Stimulated activated effector memory CD8-positive, alpha-beta T cell treated with anti-CD3 and anti-CD28 coated beads, Interleukin-12 subunit alpha, Interleukin-12 subunit beta, amount 100 ng/mL, for 72 hours (primary cell): ENCODE measurements at places on chromosomes 6 and 20.

DNA sequence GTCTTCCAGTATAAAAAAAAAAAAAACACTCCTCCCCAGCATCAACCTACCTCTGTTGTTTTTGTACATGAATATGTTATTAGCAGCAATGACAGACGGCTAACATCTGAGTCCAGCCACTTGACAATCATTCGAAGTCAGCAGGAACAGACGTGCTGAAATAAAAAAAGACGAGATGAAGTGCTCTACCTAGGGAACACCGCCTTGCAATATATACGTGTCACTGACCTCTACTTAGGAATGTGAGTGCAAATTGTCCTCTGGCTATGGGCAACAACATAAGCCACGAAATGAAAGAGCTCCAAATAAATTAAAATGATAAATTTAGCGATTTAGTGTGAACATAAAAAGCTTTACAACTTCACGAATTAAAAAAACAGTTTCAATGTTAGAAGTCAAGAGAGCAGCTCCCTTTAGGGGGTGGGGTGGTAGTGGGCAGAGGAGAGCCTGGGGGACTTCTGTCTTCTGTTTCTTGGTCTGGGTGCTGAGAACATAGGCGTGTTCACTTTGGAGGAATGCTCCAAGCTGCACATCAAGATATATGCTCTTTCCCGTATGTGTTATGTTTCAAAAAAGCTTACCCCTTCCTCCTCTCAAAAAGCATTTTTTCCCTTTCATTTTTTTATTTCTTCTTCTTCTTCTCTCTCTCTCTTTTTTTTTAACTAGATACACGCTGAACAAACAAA is 23.3 kb downstream of the EDN1 start:
- DNase-seq: no peak

DNA sequence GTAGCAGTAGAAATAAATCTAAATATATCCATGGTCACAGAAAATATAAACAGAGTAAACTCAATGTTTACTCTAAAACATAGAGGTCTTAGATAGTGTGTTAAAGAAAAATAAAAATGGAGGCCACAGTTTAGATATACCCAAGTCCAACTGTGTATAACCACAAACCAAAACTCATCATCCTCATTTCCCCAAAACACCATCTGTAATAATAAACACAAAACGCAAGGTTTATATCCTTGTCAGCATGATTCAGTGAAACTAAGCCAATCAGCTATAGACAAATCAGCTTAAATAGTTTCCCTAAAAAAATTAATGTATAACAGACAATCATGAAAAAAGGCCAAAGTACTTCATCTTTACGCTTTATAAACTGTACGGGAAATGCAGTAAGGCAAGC is 2.7 kb upstream of the HACE1 start:
- no peak for DNase-seq

DNA sequence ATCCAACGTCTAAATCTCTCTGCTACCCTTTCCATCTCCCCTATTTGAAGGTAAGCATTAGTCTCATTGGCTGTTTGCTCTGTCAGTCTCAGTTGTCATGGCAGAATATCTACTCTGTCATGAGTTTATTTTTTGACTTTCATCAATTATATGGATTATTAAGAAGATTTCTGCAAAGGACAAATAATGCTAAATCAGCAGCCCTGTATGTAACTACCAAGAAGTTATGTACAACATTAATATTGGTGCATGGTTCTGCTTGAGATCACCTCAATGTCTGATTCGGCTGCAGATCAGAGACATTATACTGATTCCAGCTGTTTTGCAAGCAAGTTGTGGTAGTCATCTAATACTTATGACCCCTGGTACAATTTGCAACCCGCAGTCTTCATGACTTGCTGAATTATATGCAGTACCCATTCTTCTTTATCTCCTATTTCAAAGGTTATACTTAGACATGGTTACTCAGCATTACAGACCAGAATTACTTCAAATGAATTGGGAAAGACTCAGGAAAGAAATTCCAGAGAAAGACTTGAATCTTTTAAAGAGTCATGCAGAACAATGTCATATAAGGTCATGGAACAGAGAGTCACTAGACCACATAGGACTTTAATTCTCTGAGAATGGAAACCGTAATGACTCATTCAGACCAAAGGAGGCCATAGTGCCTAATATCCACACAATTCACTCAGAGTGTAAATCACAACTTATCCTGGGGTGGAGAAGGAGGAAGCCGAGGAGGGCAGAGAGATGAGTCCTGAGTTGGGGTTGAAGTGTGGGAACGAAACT is 201.4 kb downstream of the IBTK start:
- DNase-seq: no peak

DNA sequence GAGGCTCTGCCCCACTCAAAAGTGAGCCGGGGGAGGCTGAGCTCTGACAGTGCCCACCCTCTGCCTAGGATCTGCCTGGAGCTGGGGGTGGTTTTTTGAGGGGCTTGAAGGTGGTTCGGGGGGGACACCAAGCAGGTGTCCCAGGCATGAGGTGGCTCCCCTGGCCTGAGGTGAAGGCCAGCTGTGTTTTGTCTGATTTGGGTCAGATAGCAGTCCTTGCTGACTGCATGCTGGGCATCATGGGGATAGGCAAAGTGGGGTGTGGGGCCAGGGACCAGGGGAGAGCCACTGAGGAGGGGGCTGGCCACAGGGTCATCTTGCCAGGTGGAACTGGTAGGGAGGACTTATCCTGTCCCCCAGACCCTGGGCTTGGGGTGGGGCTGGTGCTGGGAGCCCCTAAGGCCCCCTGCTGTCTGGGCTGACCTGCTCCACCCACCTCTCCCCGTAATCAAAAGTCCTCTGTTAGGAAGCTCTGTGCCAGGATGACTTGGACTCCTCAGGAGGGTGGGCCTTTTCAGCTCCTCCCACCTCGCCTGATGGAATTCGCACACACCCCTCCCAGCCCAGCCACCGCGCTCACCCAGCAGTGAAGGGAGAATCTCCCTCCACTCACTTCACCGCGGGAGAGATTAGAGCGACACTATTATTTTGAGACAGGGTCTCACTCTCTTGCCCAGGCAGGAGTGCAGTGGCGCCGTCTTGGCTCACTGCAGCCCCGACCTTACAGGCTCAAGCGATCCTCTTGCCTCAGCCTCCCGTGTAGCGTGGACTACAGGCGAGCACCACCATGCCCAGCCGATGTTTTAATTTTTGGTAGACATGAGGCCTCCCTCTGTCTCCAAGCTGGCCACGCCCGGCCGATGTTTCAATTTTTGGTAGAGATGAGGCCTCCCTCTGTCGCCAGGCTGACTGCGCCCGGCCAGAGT is 1.5 kb upstream of the COL9A3 start:
- DNase-seq: no peak

GRCh38 chr20:9838035-9838377 is 870 bp downstream of the PAK5 start:
- no peak for DNase-seq

- DNase-seq: no peak
These were observed 21.7 kb upstream of the RANBP9 start for GRCh38 chr6:13733178-13733887.

DNA sequence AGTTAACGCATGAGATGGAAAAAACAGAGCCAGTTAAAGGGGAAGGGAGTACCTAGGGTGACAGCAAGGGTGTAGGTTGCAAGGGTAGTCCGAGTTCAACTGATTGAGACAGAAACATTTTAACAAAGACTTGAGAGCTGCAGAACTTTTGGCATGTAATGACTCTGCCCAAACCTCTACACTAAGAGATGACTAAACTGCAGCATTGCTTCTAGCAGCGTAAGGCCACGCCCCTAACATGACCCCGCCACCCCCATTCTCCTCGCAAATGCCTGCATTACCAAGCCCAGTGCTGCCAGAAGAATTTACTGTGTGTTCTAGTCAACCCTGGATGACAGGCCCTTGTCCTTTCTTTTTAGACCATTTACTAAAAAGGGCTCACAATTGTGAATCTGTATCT is 6.3 kb upstream of the HINT3 start:
- no peak for DNase-seq

DNA sequence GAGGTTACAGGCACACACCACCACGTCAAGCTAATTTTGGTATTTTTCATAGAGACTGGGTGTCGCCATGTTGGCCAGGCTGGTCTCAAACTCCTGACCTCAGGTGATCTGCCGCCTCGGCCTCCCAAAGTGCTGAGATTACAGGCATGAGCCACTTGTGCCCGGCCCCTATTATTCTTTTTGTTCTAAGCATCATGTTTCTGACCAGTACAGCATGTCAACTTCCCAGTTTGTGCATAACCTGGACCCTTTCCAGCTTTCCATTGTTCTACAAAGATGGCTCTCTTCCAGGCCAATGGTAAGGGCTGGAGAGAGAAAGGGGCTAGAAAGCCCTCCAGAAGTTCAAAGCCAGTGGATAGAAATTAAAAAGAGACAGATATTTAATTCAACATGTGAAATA is 91.3 kb upstream of the TNFAIP3 start:
- no peak for DNase-seq

GRCh38 chr6:27837625-27838057 is 74.6 kb downstream of the OR2B2 start:
- DNase-seq: no peak

DNA sequence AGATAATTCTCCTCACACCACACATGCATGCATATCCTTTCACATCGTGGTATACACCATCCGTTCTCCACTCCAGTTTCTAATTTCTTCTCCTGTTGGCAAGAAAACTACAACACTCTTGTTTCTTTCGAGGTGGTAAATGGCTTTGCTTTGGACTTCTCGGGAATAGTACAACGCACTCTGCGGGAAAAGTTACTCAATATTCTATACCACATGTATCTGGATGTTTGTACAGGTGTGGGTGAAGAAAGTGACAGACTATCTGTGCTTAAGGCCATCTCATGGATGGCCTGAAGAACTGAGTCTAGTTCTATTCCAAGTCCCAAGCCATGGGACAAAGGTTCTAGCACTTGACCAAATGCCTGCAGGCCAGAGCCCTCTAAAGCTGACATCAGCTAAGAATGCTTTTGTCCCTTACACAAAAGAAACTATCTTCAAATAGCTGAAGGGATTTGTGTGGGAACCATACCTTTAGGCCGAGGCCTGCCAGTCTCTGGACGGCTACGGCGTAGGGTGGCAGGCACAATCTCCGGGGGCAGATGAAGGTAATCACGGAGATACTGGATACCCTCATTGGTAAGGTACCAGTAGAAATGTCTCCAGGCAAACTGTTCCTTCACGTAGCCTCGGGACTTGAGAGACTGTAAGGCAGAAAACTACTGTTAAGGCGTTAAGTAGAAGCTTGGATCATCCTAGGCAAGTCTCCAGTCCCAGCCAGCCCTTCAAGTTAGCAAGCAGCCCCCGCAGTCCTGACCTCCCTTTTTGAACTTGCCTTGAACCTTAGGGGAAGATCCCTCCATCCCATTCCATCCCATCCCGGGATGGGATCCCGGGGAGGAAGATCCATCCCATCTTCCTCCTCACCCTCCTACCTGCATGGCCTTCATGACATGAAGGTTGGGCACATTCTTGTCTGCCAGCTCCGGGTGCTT is 1.4 kb downstream of the RPS10 start:
- no peak for DNase-seq
